Karpas-422 (cell line): ENCODE measurements at places on chromosomes 16 and 17.

DNA sequence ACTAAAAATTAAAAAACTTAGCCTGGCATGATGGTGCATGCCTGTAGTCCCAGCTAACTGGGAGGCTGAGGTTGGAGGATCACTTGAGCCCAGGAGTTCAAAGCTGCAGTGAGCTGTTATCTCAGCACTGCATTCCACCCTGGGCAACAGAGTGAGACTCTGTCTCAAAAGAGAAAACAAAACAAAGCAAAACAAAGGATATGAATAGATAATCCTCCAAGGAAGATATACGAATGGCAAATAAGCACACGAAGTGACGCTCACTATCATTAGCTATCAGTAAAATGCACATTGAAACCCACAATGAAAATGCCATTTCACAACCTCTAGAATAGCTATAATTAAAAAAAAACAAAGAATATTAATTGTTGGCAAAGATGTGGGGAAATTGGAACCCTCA, 386.2 kb upstream of the CCL2 start:
- no peak for DNase-seq

DNA sequence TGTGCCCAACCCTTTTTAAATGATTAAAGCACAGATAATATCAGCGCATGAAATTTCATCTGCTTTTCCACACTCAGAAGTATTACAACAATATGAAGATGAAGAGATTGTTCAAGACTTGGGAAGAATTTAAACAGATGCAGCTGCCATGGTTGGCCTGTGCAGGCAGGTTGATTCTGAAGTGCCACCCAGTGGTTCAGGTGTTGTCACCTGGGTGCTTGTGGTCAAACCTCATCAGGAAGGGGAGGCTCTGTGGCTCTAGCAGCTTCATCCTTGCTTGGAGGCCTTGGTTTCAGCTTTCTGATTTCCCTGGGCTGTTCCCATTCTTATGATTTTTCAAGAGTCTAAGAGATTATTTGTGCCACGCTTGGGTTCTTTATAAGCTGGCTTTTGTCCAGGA, 22.2 kb upstream of the CLEC18C start:
- DNase-seq = no peak

DNA sequence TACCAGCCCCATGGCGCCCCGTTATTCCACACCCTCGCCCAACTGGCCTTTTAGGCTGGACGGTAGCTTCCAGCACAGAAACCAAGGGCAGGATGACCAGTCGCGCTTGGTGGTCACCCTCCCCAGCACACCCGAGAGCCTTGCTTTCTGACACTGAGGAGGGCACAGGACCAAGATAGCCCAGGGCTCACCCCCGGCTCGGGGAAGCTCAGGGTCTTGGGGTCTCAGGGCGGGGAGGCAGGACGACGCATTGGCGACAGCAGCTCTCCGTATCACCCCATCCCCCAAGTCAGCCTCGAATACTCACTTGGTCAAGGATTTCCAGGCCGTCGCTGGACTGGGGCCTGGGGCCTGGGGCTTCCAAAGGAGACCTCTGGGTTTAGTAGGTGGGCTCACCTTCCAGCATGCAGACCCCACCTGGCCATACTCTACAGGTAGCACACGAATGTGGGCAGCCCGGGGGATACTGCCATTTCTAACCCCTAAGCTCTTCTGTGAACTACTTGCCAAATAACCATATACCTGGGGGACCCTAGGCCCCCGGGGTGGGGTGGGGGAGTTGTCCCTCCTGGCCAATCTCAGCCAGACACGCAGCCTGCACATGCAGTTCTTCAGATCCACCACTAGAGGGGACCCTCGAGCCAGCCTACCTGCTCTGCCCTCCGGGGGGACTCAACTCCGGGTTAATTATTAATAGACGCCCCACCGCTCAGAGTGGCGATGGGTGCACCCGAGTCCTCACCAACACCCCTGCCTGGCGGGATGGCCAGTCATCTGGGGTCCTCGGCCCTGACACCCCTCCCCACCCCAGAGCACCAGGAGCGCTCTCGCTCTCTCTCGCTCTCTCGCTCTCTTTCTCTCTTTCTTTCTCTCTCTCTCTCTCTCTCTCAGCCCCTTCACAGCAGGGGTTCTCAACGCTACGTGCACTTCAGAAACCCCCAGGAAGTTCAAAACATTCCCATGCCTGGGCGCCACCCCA, 30.0 kb downstream of the TBC1D16 start:
- DNase-seq = peak; percentile 79

DNA sequence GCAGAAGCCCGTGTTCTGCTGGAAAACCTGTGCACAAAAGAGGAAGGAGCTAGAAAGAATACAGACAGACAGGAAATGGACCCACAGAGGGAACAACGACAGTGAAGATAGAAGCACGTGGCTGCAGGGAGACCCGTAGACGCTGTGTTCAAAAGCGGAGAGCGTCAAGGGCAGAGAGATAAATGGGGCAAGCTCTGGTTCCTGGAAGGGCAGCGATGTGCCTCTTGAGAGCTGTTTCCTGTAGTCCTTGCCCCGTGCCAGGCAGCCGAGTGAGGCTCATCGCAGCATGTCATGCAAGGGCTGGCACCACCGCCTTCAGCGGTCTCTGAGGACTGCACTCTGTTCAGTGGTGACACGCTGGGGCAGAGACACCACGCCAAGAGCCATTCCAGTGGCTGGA, 43.6 kb upstream of the CACNG5 start:
- no peak for DNase-seq

- DNase-seq = no peak
Measured at GRCh38 chr17:16371742-16372141, 9.1 kb upstream of the UBB start.

- no peak for DNase-seq
Measured at GRCh38 chr16:27364493-27365141, 37.4 kb upstream of the IL21R start.

- no peak for DNase-seq
Measured at GRCh38 chr17:36014946-36015345, 2.8 kb downstream of the CCL23 start.

GRCh38 chr17:2749058-2749783, at the start of gene CCDC92B:
Gene CCDC92B, minus strand, starts transcription at chr17:2749652. Its CDS starts 14,507 bp downstream, at chr17:2735145.
- no peak for DNase-seq

GRCh38 chr16:70743791-70744190, 57.2 kb downstream of the VAC14 start:
- no peak for DNase-seq

DNA sequence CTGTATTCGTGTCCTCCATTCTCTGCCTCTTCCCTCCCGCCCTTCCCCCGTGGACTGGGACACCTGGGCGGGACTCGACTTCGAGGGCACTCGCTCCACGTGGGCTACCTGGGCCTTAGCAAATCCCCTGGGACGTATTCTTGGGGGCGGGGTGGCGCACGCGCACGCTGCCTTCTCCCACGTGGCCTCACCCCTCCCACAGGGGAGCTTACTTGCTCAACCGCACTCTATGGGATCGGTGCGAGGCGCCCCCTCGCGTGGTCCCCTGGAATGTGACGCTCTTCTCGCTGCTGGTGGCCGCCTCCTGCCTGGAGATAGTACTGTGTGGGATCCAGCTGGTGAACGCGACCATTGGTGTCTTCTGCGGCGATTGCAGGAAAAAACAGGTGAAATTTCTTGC, 3.5 kb downstream of the VMO1 start:
- DNase-seq = no peak

DNA sequence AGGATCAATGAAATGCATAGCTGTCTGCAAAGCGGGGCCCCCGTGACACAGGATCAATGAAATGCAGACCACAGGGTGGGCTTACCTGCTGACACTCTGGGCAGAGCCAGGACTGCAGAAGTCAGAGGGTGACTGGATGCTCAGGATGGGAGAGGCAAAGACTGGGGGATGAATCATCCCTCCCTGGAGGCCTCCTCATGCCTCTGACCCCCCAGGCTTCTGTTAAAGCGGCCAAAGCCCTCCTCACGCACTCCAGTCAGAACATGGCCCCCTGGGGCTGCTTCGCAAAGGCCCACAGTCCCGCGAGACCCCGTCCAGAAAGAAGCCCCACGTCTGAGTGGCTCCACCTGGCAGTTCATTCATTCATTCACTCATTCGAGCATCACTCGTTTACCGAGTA, 38.4 kb upstream of the FOXF1 start:
- DNase-seq = no peak

DNA sequence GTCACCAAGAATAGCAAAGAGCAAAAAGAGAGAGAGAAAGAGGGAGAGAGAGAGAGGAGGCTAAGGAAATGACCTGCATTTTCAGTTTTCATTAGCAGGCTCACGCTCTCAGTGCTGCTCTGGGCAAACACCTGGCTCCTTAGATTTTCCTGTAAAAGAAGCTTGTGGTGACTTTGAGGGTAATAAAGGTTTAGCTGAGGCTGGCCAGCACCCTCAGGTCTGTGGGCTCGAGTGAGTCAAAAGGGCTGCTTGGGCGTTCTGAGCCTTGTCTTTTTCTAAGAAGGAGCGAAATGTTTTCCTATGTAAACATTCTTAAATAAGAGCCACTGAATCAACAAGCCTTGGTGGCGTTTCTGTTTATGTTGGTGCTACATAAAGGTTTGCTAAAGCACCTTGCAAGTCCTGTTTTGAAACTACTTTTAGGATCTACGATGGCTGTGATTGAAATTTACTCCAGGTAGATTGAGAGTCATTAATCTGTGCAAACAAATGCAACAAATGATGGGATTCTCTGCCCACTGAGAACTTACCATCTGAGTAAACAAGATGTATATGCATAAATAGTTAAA, 38.8 kb downstream of the SHISA6 start:
- DNase-seq = no peak

DNA sequence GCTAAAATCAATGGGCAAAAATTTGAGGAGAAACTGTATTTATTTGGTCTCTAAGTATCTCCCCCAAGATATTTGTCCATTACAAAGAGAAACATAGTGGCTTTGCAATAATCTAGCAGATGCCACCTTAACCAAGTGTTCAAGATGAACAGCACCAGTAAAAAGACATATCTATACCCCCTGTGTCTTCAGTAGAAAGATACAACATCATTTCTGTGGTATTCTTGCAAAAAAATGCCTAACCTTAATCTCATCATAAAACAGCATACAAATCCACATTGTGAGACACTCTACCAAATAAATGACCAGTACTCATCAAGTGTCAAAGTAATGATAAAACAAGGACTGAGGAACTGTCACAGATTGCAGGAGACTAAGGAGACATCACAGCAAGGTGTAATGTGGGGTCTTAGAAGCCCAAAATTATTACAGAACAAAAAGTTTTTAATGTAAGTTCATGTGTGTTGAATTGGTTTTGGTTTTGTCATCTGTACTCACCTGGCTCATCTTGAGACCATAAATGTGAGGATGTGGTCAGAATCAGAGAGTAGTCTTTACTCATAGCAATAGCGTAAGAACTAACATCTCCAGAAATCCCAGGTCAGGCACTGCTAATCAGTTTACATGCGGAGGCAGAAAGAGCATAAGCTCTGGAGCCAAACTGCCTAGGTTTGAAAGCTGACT, 77.2 kb downstream of the AATF start:
- DNase-seq = no peak

DNA sequence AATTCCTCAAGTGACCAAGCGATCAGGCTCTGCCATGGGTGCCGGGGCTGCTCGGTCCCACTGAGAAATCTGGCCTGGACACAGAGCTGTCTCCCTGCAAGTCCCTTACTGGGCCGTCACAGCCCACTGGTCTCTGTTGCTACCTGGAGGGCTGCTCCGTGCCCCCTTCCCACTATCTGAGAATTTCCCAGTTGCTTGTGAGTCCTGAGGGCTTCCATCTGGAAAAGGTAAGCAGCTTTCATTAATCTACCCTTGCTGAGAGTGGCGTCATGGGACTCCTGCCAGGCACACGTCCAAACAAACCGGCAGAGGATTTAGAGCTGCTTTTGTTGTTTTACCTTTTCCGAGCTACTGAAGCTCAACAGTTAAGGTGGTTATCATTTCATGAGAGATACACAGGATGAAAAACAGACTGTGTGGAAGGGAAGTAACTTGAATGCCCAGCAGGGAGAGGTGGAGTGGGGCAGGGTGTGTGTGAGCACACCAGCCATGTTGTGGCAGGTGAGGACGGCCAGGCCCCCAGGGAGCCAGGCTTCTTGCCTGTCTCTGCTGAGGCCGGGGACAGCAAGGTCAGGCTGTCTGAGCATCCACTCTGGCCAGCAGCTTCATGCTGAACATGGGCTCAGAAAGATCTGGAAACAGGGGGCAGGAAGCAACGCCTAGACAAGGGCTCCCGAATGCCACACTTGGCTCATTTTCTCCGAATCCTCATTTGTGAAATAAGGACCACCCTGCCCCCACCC, 50.6 kb downstream of the GTF3C1 start:
- no peak for DNase-seq

DNA sequence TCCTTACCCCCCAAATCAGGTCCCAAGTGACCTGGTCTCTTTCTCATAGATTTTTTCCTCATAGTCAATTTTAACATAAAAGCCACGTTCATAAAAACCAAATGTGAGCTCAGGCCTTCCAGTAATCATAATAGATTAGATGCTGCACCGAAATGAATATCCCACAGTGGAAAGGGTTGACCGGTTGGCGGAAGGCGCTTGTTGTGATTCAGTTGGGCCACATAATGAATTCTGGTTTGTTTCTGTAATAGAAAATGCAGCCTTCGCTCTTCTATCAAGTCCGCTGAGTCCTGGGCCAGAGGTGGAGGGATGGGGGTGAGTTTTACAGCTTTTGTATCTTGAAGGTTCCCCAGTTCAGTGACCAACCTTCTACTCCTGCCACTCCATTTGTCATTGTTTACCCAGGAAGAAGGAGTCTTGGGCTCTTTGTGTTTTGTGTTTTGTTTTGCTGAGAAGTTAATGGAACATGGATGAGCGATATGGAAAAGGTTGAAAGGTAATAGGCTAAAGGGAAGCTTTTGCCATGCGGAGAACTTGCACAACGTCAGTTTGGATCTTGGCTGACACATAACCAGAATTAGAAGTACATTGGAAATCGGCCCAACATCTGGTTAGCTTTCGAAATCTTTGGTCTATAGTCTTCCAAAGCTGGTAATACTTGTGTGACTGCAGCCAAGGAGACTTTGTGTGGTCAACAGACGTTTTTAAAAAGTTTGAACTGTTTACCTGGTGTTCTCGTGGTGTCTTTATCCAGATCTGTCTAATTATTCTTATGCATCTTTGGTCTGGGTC, 89.5 kb downstream of the CLEC16A start:
- no peak for DNase-seq

GRCh38 chr16:61897657-61898056, 138.6 kb downstream of the CDH8 start:
- DNase-seq = no peak

- DNase-seq = no peak
Measured at GRCh38 chr17:45747911-45748310, 36.2 kb upstream of the CRHR1 start.
